ENCODE measurements at places on chromosomes 11 and 22. TPM values are rescaled to one million over a fixed set of nuclear protein-coding genes. Genes with fewer than 3 reads are reported as not detected.

DNA sequence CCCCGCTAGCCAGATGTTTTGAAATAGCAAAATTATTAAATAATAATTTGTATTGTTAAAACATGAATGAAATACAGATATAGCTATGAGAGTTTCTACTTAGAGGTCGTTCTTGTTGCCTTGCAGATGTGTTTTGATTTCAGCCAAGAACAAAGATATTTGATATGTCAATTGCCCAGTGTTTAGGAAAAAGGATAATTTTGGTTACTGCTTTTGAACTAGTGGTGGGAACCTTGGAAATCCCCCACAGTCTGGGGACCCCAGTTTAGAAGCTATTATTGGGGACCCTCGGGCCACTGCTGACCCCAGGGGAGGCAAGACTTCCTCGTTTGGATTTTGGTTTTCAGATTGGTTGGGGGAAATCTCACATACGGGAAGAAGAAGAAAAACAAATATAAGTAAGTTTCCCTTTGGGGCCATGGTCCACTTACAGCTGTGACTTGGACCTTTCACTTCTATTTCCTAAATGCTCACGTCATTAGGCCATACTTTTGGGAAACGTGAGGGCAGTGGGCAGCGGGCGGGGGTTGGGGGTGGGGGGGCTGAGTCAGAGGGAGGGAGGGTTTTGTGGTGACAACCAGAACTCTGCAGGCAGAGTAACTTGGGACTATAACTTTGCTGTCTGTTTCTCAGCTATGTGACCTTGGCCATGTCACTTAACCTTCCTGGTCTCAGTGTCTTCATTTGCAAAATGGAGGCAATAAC lies 37.0 kb downstream of the LDLRAD3 start:
- no peak for ATAC-seq

DNA sequence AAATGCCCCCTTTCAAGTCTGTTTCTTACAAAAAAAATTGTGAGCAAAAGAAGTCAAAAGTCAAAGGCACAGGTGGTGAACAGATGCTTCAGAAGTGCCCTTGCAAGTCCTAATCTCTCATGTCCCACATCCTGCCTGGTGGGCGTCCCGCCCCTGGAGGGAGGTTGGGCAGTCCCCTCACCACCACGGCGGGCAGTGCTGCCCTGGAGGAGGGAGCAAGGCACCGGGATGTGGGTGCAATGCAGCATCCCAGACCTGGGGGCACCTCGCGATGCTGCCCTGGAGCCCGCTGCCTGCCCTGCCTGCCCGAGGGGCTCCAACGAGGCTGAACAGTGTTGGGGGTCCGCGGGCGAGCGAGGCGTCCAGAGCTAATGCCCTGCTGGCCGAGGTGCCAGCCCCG lies 15.9 kb downstream of the MRGPRG start:
- ATAC-seq = no peak

GRCh38 chr11:118652681-118653181 lies 26.7 kb downstream of the TREH start:
- ATAC-seq = no peak

DNA sequence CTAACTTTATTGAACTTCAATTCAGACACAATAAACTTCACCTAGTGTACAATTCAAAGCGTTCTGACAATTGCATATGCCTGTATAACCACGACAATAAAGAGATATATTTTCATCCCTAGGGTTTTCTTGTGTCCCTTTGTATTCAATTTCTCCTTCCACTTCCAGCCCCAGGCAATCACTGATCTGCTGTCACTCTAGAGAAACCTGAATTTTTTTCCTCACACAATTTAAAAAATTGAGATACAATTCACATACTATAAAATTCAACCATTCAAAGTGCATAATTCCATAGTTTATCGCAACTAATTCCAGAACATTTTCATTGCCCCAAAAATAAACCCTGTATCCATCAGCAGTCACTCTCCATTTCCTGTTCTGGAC lies 116.6 kb downstream of the MRTFA start:
- no peak for ATAC-seq

Gene ROBO4
- not detected for total RNA-seq

DNA sequence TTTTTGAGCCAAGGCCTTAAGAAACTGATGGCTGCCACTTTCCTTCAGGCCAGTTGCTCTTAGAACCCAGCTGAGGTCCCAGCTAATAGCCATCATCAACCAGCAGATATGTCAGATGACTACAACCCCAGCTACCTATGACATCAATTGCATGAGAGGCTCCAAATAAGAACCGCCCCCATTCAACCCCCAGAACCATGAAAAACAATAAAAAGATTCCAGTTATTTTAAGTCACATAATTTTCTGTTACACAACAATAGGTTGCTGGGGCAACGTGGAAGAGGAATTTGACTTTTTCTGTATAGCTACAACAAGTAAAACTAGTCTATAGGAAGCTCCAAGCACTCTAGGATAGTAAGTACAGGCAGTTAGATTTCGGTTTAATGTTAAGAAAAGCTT lies 216.3 kb upstream of the MTNR1B start:
- no peak for ATAC-seq

Gene OR4C12
- total RNA-seq = not detected

GRCh38 chr11:45274206-45274605 lies 11.9 kb downstream of the SYT13 start:
- ATAC-seq = no peak

Gene SART1
- 44.7 TPM for total RNA-seq

DNA sequence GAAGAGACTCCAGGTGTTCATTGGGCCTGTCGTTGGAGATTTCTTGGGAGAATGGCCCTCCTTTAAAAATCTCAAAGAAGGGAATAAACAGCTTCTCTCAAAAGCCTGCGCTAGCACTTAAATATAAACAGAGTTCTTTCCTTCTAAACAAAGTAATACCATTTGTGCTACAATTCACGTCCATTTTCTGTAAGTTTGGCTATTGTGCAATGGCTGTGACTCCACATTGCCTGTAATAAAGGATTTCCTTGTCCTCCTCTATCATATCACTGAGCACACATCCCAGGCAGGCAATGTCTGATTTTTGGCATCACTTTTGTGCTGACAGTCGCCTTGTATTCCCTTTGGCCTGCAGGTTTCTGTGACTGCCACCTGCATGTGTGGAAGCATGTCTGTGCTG lies 4.9 kb upstream of the ADAMTS8 start:
- ATAC-seq = no peak

DNA sequence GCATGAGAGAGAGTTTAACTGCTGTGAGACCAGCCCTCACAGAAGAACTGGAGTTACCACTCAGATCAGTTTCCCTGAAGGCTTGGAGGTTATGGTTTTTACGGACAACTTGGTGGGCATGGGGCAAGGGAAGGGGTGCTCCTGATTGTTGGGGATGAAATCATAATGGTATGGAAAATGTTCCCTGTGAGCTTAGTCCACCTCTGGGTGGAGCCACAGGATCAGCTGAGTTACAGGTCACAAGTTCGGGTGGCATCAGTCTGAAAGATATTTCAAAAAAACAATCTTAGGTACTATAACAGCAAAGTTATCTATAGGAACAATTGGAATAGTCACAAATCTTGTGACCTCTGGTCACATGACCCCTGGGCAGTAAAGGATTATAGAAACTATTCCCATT lies 162.9 kb downstream of the DLG2 start:
- ATAC-seq = no peak

- ATAC-seq = no peak
Observed at GRCh38 chr11:116312570-116313391, 460.0 kb downstream of the BUD13 start.

GRCh38 chr11:3197044-3197695 lies 21.4 kb downstream of the MRGPRG start:
- ATAC-seq = no peak

GRCh38 chr11:46475051-46475925 lies 83.7 kb upstream of the CHRM4 start:
- peak; percentile 74 for ATAC-seq

DNA sequence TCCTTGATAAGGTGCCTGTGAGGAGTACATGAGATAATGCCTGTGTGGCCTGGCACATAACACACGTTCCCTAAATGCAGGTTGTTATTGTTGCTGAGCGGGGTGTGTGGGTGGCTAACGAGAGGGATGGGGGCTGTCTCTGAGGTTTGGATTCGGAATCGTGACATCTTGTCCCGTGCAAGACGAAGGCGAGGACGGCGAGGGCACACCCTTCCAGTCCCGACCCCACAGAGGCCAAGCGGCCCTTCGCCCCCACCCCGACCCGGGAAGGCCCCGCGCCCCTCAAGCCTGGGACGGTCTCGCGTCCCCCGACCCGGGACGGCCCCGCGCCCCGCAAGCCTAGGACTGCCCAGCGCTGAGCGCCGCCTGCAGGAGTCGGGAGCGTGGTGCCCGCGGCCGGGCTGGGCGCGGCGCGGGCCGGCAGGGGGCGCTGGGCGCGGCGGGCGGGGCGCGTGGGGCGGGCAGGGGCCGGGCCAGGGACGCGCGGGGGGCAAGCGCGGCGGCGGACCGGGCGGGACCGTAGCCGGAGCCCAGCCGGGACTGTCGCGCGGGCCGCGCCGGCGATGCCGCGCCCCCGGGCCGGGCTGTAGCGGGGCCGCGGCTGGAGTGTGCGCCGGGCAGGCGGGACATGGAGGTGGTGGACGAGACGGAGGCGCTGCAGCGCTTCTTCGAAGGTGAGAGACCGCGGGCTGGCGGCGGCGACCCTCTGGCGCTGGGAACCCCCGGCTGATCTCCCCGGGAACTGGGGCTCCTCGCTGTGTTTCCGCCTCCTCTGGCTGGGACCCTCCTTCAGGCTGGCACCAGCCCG lies at the start of gene MYRF:
MYRF (plus strand) TSS at position 520 of the 808 bp plus-strand sequence; CDS start at position 629, 109 bp downstream.
- peak; percentile 79 for ATAC-seq

DNA sequence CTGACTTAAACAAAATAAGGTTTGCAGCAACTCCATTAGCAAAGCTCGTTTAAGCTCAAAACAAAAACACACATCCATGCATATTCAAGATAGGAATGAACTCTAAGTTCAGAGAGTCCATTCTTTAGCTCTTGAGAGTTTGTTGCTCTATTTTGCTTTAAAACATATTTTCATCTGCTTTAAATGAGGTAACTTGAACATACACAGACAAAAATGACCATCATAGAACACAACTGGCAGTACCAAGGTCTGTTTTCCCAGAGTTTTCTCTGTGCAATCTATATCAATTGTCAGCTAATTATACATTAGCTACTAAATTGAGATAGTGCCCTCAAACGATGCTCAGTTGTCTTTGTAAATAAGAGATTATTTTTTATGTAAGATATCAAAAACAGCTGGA lies 423.2 kb upstream of the ANO3 start:
- ATAC-seq = no peak

Gene VWA5A
- total RNA-seq = 6.3 TPM

- no peak for ATAC-seq
Observed at GRCh38 chr22:33923660-33924246, 3.5 kb upstream of the LARGE1 start.

Gene NEFH
- 1.3 TPM for total RNA-seq

Gene MS4A1
- total RNA-seq = not detected

Gene C11orf86
- not detected for total RNA-seq

DNA sequence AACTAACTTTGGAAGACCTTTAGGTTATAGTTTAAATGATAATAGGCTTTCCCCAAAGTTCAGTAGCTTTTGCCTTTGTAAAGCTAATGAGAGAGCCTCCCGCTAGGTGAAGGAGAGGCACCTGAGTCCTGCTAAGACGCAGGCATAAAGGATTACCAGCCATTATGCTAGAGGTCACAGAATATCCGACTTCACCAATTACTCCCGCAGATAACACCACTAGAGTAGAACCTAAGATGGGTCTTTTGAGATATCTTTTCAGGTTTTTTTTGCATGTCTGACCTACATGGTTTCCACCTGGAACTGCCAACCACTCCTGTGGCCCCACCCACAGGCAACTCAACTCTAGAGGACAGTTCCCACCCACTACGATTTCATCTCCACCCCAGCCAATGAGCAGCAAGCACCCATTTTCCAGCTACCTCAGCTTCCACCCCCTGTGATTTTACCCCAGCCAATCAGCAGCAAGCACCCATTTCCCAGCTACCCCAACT lies 314.3 kb downstream of the BRD1 start:
- ATAC-seq = no peak

Gene SUSD2
- total RNA-seq = 1.5 TPM

DNA sequence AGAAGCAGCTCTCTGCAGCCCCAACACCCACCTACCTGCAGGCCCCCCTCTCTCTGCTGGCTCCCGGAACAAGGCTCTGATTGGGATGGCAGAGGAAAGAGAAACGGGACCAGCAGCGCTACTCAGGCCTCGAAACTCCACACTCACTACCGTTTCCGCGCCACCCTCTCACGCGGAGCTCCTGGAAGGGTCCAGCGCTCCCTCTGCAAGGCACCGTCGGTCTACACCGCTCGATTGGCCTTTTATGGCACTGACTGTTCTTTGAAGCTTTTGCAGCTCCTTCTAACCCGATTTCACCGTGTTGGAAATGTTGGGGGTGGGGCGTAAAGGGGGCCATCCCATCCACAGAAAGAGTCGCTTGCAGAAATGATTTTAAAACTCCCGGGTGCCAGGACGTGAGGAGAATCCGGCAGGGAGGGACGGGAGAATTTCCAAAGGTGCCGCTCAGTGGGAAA lies 323 bp upstream of the PANX1 start:
- peak; percentile 42 for ATAC-seq

DNA sequence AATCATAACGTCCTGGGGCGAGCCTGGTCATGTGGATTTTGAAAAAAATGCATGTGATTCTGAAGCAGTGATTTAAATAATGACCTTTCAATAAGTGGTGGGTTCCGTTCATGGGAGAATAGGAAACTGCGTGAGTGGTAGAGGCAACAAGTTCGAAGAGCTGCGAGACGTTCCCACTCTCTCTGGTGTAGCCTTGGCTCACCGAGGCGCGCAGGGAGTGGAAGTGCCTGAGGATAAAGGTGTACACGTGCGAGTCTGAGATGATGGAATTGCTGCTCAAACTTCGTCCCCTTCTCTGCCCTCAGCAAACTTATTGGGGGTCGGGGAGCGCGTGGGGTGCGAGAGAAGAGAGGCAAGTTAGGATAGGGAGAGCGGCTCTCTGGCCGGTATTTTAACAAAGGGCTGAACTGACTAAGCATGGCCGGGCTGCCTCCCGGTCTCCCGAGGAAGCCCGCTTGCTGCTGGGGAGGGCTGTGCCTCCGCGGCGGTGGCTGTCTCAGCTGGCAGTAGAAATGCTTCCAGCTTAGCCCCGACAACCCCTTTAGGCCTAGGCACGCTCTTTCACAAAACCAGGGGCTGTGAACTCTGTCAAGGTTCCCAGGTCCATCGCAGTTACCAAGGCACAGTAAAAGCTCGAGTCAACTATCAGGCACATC lies 875 bp upstream of the STT3A start:
- ATAC-seq = peak; percentile 23

GRCh38 chr11:119878990-119879389 lies 150.0 kb upstream of the NECTIN1 start:
- no peak for ATAC-seq

GRCh38 chr11:121091492-121092152 lies 9.4 kb upstream of the TECTA start:
- peak; percentile 52 for ATAC-seq

Measured in activated T-helper 17 cell treated with anti-CD3 and anti-CD28 coated beads, Interleukin-2, amount 50 U/mL, for 72 hours (primary cell).